ENCODE measurements at places on chromosomes 3 and 15.

- no peak for DNase-seq
These were observed 94.3 kb downstream of the RPL39L start for GRCh38 chr3:187044867-187045552.

GRCh38 chr3:12476238-12476897 lies 7.9 kb upstream of the TSEN2 start:
- DNase-seq, result no peak

- no peak for DNase-seq
These were observed 20.7 kb upstream of the TIMP4 start for GRCh38 chr3:12179441-12179840.

- DNase-seq, result no peak
These were observed 26.4 kb upstream of the RPS17 start for GRCh38 chr15:82566690-82567089.

GRCh38 chr15:76401285-76401684 lies 64.7 kb downstream of the ISL2 start:
- no peak for DNase-seq

GRCh38 chr3:166607933-166608521 lies 770.8 kb upstream of the BCHE start:
- no peak for DNase-seq

DNA sequence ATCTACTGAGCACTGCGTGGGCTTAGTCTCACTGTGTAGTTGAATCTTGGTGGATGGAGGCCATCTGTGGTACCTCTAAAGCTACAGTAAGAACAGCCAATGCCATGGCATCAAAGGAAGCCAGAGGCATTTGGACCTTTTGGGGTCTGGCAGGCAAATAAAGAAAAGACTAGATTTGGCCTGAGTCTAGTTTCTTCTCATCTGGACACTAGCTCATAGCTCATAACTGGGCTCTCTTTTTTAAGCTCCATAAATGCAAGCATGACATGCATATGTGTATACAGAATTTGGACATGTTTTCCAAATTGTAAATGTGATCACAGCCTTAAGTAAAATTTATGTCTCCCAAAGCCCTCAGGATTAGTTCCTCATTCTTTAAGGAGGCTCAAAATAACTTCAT lies 107.5 kb downstream of the CNTN6 start:
- no peak for DNase-seq

GRCh38 chr3:25662736-25663320 lies 1.9 kb downstream of the TOP2B start:
- DNase-seq, result no peak

Measured in stimulated activated CD4-positive, alpha-beta T cell treated with anti-CD3 and anti-CD28 coated beads, Interleukin-15, amount 100 ng/mL, for 1 hour (primary cell).